ENCODE measurements at places on chromosomes 12 and 14.

GRCh38 chr14:95142208-95142607 lies 15.1 kb downstream of the DICER1 start:
- no peak for DNase-seq

DNA sequence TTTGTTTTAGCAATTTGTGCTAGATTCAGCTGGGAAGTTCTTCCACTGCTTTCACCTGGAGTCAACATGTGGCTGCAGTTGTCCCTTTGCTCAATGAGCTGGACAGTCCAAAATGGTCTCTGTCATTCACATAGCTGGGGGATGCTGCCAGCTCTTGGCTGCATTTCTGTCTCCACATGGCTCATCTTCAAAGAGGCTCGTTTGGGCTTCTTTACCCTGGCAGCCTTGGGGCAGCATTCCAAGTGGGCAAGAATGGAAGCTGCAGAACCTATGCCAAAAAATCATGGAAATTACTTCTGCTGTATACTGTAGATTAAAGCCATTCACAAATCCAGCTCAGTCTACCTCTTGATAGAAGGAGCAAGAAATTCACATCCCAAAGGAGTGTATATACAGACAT lies 199.1 kb downstream of the SLC5A8 start:
- no peak for DNase-seq

DNA sequence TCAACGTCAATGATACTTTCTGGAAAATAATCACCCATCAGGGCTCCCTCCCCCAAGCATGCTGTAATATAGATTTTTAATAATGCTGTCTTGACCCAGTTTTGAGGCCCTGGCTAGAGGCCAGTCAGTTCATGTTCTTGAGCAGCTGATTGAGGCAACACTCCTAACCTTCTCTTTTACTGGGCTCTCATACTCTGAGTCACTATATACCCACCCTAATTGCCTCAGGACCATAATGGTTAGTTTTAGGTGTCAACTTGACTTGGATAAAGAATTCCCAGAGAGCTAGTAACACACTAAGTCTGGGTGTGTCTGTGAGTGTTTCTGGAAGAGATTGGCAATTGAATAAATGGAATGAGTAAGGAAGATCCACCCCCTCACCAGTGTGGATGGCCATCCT lies 527.0 kb upstream of the ATP2B1 start:
- peak; percentile 6 for DNase-seq

GRCh38 chr14:71141701-71142374 lies 234.6 kb downstream of the PCNX1 start:
- peak; percentile 83 for DNase-seq

DNA sequence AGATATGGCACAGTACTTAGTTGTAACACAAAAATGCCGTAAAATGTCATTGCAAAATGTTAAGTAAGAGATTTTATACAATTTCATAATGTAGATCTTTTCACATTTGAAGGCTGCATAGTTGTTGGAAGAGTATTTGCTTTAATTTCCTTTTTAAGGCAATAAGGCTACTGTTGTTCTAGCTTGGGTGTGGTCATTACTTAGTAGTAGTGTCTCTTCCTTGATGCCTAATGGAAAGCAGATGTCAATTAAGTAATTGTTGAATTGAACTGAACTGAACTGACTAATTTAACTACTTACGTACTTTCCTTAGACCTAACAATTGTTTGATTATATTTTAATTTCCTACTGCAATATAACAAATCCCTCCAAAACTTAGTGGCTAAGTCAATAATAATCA lies 181.7 kb downstream of the FLRT2 start:
- DNase-seq: no peak

- no peak for DNase-seq
Observed at GRCh38 chr12:29750131-29750927, 33.4 kb downstream of the TMTC1 start.

- no peak for DNase-seq
Observed at GRCh38 chr12:103503546-103504480, 8.0 kb upstream of the C12orf42 start.

DNA sequence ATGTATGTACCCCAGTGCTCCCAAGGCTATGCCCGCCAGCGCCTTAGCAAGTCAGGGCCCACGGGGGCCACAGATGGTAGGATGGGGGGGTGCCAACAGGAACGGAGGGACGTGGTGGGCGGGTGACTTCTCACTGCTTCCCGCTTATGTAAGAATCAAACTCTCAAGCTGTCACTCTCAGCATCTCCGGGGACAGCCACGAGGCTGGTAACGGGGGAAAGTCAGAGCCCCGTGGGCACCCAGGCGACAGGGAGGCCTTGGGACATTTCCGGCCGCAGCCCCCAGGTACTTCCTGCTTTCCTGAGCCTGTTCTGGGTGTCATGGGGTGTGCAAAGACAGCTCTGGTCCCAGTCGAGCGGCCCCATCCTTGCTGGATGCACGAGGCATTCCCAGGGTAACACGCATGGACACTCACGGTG lies 59.3 kb downstream of the TESC start:
- DNase-seq: no peak

GRCh38 chr12:13359636-13360035 lies 163.1 kb downstream of the EMP1 start:
- DNase-seq: no peak

- DNase-seq: peak; percentile 50
Observed at GRCh38 chr14:95998656-95999055, 40.5 kb upstream of the C14orf132 start.

DNA sequence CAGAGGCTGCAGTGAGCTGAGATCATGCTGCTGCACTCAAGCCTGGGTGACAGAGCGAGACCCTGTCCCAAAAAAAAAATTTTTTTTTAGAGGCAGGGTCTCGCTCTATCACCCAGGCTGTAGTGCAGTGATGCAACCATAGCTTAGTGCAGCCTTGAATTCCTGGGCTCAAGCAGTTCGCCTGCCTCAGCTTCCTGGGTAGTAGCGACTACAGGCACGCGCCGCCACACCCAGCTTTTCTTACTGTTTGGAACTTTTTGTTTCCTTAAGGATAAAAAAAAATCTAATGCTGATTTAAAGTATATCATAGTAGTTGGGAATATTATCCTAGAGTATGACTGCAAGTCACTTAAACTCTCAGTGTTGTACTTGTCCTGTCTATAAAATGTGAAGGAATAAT lies 7.2 kb downstream of the TMEM19 start:
- no peak for DNase-seq

DNA sequence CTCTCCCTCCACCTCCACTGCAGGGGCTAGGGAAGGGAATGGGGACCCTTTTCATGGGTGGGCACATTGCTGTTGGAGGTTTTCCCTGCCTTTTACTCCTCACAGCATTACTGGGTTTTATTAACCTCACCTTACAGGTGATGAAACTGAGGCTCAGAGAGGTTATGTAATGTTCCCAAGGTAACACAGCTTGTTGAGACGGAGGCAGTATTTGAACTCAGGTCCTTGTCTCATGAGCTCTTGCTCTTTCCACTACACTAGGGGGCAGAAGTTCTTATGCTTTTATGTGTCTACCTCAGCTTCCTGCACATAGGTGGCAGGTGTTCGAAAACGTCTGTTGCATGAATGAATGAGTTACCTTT lies 11.7 kb downstream of the CISTR start:
- DNase-seq: no peak

DNA sequence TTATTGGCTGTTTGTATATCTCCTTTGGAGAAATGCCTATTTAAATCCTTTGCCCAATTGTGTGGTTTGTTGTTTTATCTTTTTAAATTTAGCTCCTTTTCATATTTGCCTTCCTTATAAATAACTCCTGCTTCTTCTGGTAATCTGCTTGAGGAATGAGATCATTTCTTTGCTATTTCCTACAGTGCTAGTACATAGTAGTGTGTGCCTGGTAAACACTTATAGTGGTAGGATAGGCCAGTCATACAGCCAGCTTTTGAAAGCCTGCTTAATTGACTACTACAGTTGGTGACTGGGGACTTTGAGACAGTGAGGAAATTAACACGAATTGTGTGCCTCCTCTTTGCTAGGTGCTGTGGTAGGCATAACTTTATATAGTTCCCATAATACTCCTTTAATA lies 68.7 kb downstream of the BORCS5 start:
- DNase-seq: peak; percentile 81

- peak; percentile 17 for DNase-seq
Observed at GRCh38 chr14:92352158-92352985, 29.4 kb downstream of the SLC24A4 start.
